Sigmoid colon (tissue), 7 donors: ENCODE measurements at places on chromosomes 3 and 15. TPM values are rescaled to one million over a fixed set of nuclear protein-coding genes. Genes with fewer than 3 reads are reported as not detected.

- no peaks in the 10 kb centered on the region for H3K27me3 ChIP-seq
- no peaks in the 10 kb centered on the region for H3K4me1 ChIP-seq
- no peak overlapping the region for H3K27ac ChIP-seq
- H3K36me3 ChIP-seq, result peaks cover 2% of the 10 kb centered on the region
Observed at GRCh38 chr3:126431103-126431534, 36.4 kb downstream of the CFAP100 start.

GRCh38 chr3:89692601-89693000 lies 585.2 kb downstream of the EPHA3 start:
- H3K36me3 ChIP-seq, result no peaks in the 10 kb centered on the region
- H3K27me3 ChIP-seq, result no peaks in the 10 kb centered on the region
- no peak overlapping the region for H3K27ac ChIP-seq
- no peak for DNase-seq
- no peaks in the 10 kb centered on the region for H3K4me1 ChIP-seq

DNA sequence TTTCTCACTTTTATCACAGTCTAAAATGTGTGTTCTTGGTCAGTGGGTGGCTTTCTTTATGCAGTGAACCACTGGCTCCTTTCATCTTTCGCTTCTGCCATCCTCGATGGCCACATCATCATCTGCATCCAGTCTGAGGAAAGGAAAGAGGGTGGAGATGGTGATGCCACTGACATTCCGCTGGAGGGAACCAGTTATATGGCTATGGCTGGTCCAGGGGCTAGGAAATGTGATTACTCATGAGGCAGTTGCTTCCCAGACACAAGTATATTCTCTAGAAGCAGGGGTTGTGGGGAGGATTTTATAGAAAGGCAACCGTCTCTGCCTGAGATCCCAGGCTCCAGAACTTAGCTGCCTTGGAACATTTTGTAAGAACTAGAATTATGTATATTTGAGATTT lies 246.7 kb upstream of the AZI2 start:
- H3K27me3 ChIP-seq, result no peaks in the 10 kb centered on the region
- no peaks in the 10 kb centered on the region for H3K36me3 ChIP-seq
- H3K27ac ChIP-seq, result no peak overlapping the region

The ADAMTS9 gene
- 1.2 TPM for polyA plus RNA-seq

The GP9 gene
- polyA plus RNA-seq, result not detected

The NR1I2 gene
- polyA plus RNA-seq, result 39.6 TPM

The OR5K2 gene
- polyA plus RNA-seq, result not detected

The KPNA4 gene
- polyA plus RNA-seq, result 15.1 TPM

The SLC51A gene
- polyA plus RNA-seq, result 11.1 TPM
